ENCODE measurements at places on chromosomes 3 and 15.

- no peak for DNase-seq
Measured at GRCh38 chr3:129077222-129077621, 16.6 kb downstream of the GP9 start.

- no peak for DNase-seq
Measured at GRCh38 chr3:62068337-62068736, 305.0 kb downstream of the FEZF2 start.

- no peak for DNase-seq
Measured at GRCh38 chr3:119652306-119653033, 7.9 kb downstream of the POPDC2 start.

DNA sequence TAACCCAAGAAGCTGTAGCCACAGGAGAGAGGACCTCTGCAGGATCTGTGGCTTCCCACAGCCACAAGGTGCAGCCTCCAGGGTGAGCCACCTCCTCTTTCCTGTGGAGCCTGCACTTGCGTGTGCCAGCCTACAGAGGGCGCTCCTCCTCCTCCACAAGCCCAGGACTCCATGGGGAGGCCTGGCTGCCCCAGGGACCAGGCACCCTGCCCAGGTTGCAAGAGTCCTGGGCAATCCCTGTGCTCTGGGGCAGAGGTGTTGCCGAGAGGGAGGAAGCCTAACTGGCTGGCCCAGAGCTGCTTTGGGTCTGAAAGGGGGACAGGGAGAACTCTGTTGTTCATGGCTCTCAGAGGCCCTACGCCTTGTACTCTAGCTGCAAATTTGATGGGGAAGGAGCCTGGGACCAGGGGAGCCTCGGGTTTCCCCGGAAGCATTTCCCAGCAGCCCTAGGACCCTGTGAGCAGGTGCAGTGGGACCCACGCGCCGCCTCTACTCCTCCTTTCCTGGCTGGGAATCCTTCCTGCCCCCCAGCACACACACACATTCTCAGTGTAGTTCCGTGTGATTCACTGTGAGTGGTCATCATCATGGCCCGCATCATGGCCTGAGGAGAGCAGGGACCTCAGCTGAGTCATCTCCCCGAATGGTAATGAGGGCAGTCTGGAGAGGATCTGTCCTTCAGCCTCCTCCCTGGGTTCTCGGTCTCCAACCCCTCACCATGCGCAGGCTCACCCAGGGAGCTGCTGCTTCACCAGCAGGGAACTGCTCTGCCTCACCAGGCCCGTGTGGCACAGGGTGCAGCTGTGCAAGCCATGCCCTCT lies 24.3 kb downstream of the TBC1D21 start:
- DNase-seq: peak; percentile 70

DNA sequence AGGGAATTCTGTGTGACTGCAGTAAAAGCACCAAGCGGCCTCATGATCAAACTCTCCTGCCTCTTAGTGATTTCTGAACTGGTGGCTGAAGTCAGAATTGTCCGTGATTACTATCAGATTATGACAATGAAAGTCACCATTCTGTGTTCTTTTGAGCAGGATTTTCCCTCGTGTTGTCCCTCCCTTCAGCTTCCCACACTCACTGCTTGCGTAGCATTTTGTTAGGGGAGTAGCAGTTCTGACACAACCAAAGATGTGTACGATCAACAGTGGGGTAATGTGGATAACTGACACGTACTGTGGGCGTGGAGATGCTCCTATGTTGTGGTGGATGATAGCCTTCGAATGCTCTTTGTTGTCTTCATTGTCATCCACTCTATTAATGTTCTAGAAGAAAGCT lies 67.8 kb upstream of the ICE2 start:
- DNase-seq: no peak

- DNase-seq: no peak
Measured at GRCh38 chr3:79902151-79902550, 134.4 kb upstream of the ROBO1 start.

- DNase-seq: no peak
Measured at GRCh38 chr15:20272422-20273184, 269.0 kb downstream of the GOLGA6L6 start.

GRCh38 chr3:155704061-155704460 lies 40.8 kb downstream of the PLCH1 start:
- no peak for DNase-seq

Measured in BE2C (cell line).